ENCODE measurements at places on chromosomes 5 and 9. TPM values are rescaled to one million over a fixed set of nuclear protein-coding genes. Genes with fewer than 3 reads are reported as not detected.

The DRD1 gene
- total RNA-seq, result not detected

DNA sequence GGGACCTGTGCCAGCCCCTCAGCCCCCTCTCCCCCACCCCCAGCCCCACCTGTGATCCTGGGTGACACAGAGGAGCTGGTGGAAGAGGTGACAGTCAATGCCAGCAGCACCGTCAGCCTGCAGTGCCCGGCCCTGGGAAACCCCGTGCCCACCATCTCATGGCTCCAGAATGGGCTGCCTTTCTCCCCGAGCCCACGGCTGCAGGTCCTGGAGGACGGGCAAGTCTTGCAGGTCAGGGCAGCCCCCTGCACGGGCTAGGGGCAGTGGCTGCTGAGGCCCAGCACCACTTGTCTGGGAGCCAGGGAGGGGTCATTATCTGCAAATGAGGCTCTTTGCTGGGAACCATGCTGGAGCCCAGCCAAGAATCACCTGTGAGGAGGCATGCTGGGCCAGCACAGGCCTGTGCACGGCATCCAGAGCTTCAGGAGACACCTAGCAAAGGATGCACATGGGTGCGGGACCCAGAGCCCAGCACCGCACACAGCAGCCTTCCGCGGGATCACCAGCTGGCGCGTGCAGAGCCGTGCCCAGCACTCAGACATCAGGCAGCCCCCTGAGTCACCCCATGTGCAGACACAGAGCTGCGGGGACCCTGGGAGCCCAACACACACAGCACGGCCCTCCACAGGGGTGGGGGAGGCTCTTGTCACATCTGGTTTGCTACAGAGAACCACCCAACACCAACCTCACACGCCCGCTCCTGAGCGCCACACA lies 62.0 kb upstream of the ASS1 start:
- no peak overlapping the region for H3K27ac ChIP-seq
- H3K36me3 ChIP-seq, result no peaks in the 10 kb centered on the region
- no peak overlapping the region for H3K4me3 ChIP-seq
- DNase-seq, result no peak
- H3K4me1 ChIP-seq, result no peaks in the 10 kb centered on the region

The PITX1 gene
- total RNA-seq, result 0.50 TPM

GRCh38 chr5:170917113-170917512 lies 55.3 kb downstream of the RANBP17 start:
- H3K4me1 ChIP-seq, result no peaks in the 10 kb centered on the region
- no peak overlapping the region for H3K27ac ChIP-seq
- peaks cover 2% of the 10 kb centered on the region for H3K27me3 ChIP-seq
- H3K36me3 ChIP-seq, result no peaks in the 10 kb centered on the region

GRCh38 chr5:57683036-57683630 lies 200.5 kb upstream of the ACTBL2 start:
- peaks cover 16% of the 10 kb centered on the region for H3K27me3 ChIP-seq
- no peaks in the 10 kb centered on the region for H3K36me3 ChIP-seq
- no peaks in the 10 kb centered on the region for H3K4me1 ChIP-seq
- H3K4me3 ChIP-seq, result no peak overlapping the region
- H3K27ac ChIP-seq, result no peak overlapping the region

- H3K27ac ChIP-seq, result no peak overlapping the region
- no peak overlapping the region for H3K4me3 ChIP-seq
- H3K27me3 ChIP-seq, result no peaks in the 10 kb centered on the region
- peaks cover 3% of the 10 kb centered on the region for H3K36me3 ChIP-seq
- DNase-seq, result peak; percentile 29
These were observed 17.6 kb downstream of the GM2A start for GRCh38 chr5:151270599-151270998.

- no peak overlapping the region for H3K4me3 ChIP-seq
- H3K4me1 ChIP-seq, result peaks cover 11% of the 10 kb centered on the region
- DNase-seq, result no peak
- no peaks in the 10 kb centered on the region for H3K36me3 ChIP-seq
These were observed 44.6 kb upstream of the ADRB2 start for GRCh38 chr5:148781766-148782165.

GRCh38 chr9:115296831-115297565 lies 179.0 kb upstream of the TNC start:
- no peak for DNase-seq
- H3K27me3 ChIP-seq, result peaks cover 7% of the 10 kb centered on the region
- no peak overlapping the region for H3K27ac ChIP-seq
- H3K36me3 ChIP-seq, result no peaks in the 10 kb centered on the region
- H3K4me3 ChIP-seq, result no peak overlapping the region

The LNPEP gene
- total RNA-seq, result 75.7 TPM

The TMEM38B gene
- 17.9 TPM for total RNA-seq

GRCh38 chr5:54115735-54116403 lies 194.5 kb downstream of the ARL15 start:
- no peak overlapping the region for H3K4me3 ChIP-seq
- H3K27ac ChIP-seq, result no peak overlapping the region
- H3K27me3 ChIP-seq, result no peaks in the 10 kb centered on the region
- H3K4me1 ChIP-seq, result no peaks in the 10 kb centered on the region

DNA sequence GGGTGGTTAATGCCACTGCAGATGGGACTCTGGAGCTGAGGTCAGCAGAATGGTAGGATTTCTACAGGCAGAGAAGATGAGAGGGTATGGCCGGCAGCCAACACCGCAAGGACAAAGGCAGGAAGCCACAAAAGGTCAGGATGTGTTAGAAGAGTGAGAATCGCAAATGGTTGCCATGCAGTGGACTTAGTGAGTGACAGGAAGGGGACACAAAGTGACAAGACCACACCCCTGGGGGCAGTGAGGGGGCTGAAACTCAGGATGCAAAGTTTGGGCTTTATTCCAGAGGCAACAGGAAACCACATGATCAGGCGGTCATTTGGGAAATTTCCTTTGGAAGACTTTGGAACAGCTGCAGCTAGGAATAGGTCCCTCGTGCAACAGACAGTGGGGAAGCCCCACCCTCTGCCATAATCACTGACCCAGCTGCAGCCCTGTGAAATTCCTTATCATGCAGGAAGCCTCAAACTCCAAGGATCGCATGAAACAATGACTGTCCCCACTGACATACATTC lies 14.2 kb upstream of the CCDC180 start:
- H3K27me3 ChIP-seq, result no peaks in the 10 kb centered on the region
- peaks cover 6% of the 10 kb centered on the region for H3K36me3 ChIP-seq
- H3K4me1 ChIP-seq, result no peaks in the 10 kb centered on the region
- no peak for DNase-seq
- no peak overlapping the region for H3K27ac ChIP-seq

DNA sequence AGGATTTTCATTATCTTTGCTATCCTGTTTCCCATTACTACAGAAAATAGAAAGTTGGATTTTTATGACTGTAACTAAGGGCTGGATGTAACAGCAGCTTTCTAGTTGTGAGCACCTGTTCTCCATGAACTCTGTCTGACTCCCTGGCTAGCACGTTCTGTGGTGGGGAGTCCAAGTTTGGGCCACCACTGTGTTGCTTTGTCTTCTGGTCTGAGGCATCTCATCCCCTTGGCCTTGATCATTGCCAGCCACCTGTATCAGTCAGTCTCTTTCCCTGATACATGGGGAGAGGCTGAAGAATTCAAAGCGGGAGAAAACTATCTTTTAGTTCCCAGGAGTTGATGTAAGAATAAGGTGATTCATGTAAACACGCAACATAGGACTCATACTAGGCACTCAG lies 33.4 kb downstream of the WDR70 start:
- no peaks in the 10 kb centered on the region for H3K36me3 ChIP-seq
- no peak overlapping the region for H3K27ac ChIP-seq
- no peaks in the 10 kb centered on the region for H3K4me1 ChIP-seq

The PLAC8L1 gene
- 1.4 TPM for total RNA-seq

DNA sequence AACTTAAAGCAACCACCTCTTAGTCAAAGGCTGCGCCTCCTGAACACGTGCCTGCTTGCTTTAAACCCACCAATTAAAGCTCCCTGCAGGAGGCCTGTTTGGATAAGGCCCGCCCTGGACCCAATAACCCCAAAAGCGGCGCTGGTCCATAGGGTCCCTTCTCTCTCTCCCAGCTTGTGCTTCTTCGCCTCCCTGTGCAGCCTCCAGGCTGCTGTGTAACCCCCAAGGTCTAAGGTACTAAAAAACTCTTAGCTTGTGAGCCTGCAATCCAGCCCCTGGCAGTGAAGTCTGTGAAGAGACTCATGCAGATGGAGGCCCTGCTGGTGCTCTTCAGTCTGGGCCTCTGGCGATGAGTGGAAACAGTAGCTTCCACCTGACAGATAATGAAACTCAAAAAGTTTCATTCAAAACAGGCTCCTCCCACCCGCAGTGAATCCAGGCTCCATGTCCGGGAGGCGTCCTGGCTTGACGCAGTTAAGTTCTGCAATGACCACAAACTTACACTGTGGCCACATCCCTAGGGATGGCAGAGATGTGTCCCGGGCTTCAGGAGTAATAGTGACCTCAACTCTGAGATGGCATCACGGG lies 97.3 kb downstream of the PRRT1B start:
- H3K27me3 ChIP-seq, result no peaks in the 10 kb centered on the region
- peak overlapping the region; percentile 77 for H3K4me3 ChIP-seq
- H3K36me3 ChIP-seq, result peaks cover 14% of the 10 kb centered on the region

The TAF1L gene
- total RNA-seq, result not detected

The GRIN3A gene
- not detected for total RNA-seq

The SPINK4 gene
- not detected for total RNA-seq

The LIX1 gene
- total RNA-seq, result not detected

The NR4A3 gene
- total RNA-seq, result 53.0 TPM

GRCh38 chr5:115069087-115069968 lies 100.4 kb downstream of the TRIM36 start:
- peak; percentile 6 for DNase-seq
- peaks cover 5% of the 10 kb centered on the region for H3K36me3 ChIP-seq
- peak overlapping the region; percentile 75 for H3K27ac ChIP-seq

GRCh38 chr9:81999806-82000205 lies 11.2 kb downstream of the SPATA31D1 start:
- H3K4me1 ChIP-seq, result no peaks in the 10 kb centered on the region
- H3K27me3 ChIP-seq, result no peaks in the 10 kb centered on the region
- no peak for DNase-seq
- no peak overlapping the region for H3K4me3 ChIP-seq
- no peak overlapping the region for H3K27ac ChIP-seq

The PCDHGC4 gene
- not detected for total RNA-seq

DNA sequence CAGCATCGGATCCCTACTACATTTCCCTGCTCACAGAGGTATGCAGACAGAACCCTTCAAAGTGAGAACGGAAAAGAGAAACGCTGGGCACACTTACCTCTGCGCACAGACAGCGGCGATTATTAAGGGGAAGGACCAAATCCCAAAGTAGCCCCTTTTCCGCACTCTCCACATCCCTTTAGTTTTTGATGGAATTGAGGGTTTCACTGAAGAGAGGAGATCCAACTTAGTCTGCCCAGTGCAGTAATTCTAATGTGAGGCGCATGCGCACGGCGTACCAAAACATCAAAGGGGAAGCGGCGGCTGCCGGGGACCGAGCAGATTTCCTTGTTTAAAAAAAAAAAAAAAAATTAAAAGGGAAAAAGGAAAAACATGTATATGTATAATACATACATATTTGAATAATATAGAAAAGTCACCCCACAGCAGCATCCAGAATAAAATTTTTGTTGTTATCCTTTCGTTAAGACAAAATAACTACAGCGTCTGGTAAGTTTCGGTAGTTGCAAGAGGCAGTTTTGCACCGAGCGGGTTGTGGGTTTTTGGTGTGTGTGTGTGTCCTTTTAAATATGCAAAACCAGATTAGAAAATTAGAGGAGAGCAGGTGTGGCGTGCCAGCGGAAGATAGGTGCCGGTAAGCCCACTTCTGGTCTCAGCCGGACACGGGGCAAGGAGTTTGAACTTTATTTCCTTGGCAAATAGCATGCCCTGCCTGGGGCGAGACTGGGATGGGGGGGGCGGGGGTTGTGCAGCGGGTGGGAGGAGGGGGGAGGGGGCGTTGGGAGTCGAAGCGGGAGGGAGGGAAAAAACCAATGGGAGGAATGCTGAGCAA lies at the start of gene GABRB2:
Gene GABRB2, minus strand, starts transcription at position 256 of the 832 bp plus-strand sequence. Its CDS starts 82 bp downstream, at position 174.
- DNase-seq, result peak; percentile 26
- peaks cover 63% of the 10 kb centered on the region for H3K27me3 ChIP-seq
- H3K27ac ChIP-seq, result peak within 1 kb of the TSS; percentile 0

DNA sequence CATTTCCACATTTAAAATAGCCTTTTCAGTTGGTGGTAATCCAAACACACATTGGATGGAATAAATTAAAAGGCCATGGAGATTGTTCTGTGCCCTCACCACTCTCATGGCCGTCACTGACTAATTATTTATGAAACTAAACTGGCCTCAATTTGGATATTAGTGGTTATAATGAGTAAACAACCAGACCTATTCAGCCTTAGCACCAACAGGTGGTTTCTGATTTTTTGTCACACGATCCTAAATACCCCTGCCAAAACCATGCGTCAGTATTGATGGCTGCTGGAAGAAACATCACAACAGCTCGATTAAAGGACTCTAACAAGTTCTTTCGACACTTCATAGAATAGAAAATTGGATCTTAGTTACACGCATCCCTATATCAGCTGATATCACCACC lies 276.0 kb upstream of the DAP start:
- DNase-seq, result no peak
- no peak overlapping the region for H3K27ac ChIP-seq
- H3K36me3 ChIP-seq, result no peaks in the 10 kb centered on the region
- H3K4me1 ChIP-seq, result no peaks in the 10 kb centered on the region
- H3K27me3 ChIP-seq, result no peaks in the 10 kb centered on the region

- H3K4me1 ChIP-seq, result no peaks in the 10 kb centered on the region
- H3K27ac ChIP-seq, result no peak overlapping the region
- no peak for DNase-seq
- H3K36me3 ChIP-seq, result no peaks in the 10 kb centered on the region
- no peak overlapping the region for H3K4me3 ChIP-seq
These were observed 503.4 kb downstream of the NFIB start for GRCh38 chr9:13810510-13810909.

The PCDH12 gene
- 0.31 TPM for total RNA-seq

DNA sequence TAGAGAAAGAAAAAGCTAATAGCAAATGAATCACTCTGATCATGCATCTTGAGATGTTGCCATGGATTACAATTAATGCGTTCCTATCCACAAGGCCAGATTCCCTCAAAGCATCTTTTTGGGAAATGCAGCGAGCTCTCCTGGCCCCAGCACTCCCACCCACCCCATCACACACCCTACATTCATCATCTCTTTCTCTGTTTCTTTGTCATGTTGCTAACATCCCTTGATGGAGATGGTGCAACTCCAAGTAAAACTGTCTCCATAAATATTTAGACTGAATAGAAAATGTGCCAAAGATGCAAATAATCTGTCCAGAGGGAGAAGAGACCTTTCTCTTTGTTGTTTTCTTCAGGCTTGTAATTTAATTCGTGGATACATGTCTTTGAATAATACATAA lies 30.8 kb upstream of the TNC start:
- peaks cover 49% of the 10 kb centered on the region for H3K27me3 ChIP-seq
- H3K27ac ChIP-seq, result no peak overlapping the region
- DNase-seq, result no peak
- no peaks in the 10 kb centered on the region for H3K36me3 ChIP-seq
- no peak overlapping the region for H3K4me3 ChIP-seq
- H3K4me1 ChIP-seq, result no peaks in the 10 kb centered on the region

The IL9 gene
- 22.7 TPM for total RNA-seq

The STPG3 gene
- total RNA-seq, result 0.63 TPM
